Muscle of leg (tissue), 16 donors: ENCODE measurements at places on chromosomes 12 and 14. TPM values are rescaled to one million over a fixed set of nuclear protein-coding genes. Genes with fewer than 3 reads are reported as not detected.

ADAMTS20 gene
- 0.07 TPM for polyA plus RNA-seq

PPP4R4 gene
- 0.09 TPM for polyA plus RNA-seq

DENND5B gene
- polyA plus RNA-seq, result 22.3 TPM

MMAB gene
- polyA plus RNA-seq, result 28.7 TPM

AHNAK2 gene
- polyA plus RNA-seq, result 22.4 TPM

DNA sequence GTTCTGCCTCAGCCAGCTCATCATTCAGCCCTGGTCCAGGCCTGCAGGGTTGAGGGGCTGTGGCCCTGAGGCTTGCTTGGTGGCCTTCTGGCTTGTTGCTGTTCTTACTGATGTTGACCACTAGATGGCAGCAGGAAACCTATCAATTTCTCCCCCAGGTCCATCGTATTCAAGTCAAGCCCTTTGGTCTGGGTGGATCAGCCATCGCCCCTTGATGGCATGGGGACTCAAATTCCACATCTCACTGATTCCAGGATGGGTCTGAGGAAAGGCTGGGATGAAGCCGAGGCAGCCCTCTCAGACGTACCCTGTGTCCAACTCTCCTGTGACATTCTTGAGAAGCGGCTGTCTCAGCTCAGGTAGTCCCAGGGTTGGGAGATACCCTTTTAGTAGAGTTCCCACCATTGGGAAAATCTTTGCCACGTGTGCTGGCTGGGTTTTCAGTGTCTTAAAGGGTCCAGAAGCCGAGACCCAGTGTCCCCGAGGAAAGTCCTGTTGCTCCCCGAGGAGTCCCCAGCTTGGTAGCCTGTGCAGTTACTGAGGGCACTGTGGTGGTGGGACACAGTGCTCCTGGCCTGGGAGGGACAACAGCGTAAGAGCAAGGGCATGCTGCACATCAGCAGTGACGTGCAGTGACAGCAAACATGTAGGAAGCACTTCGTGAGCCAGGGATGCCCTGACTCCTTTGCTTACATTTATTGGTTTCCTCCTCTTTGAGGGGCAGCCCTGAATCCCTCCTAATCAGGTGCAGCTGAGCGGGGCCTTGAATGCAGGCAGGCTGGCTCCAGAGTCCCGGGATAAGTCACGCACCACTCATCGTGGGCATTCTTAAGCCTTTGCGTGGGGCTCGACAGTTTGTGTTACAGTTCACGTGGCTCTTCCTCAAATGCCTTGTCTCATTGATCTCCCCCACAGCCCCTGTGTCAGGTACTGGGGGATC lies 58.6 kb downstream of the TSPAN9 start:
- peak; percentile 87 for DNase-seq

DNA sequence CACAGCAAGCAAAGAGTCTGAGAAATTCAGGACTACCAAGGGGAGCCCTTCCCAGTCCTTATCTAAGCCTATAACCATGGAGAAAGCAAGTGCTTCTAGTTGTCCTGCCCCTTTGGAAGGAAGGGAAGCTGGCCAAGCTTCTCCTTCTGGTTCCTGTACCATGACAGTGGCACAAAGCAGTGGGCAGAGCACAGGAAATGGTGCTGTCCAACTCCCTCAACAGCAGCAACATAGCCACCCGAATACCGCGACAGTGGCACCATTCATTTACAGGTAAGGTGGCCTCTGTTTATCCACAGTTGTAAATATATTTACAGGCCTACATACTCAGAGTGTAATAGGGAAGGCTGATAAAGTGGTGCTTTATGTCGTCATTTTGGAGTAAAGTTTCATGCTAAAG lies 176.5 kb downstream of the NAV3 start:
- DNase-seq, result no peak

GRCh38 chr12:6662602-6662905 lies 365 bp downstream of the ING4 start:
- DNase-seq, result no peak

GRCh38 chr14:55433880-55434804 lies 6.3 kb downstream of the TBPL2 start:
- DNase-seq, result no peak

- DNase-seq, result no peak
These were observed 303 bp downstream of the PUS7L start for GRCh38 chr12:43758247-43758727.

DNA sequence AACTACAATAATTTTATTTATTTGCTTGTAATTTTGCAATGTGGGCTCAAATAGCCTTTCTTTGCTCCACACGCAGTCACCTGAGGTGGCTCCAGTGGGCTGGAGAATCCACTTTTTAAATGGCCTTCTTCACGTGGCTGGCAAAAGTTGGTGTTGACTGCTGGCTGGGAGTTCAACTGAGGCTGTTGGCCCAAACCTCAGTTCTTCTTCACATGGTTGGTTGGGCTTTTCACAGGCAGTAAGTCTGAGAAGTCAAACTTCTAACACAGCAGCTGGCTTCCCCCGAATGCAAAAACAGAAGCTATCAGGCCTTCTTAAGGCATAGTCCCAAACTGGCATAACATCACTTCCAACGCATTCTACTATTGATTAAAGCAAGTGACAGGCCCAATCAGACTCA lies 2.1 kb upstream of the OXA1L start:
- DNase-seq, result peak; percentile 33
